ENCODE measurements at places on chromosomes 4 and X.
A peak's percentile ranks its signal among the peaks of the same experiment; 100 is the strongest.

- peak; percentile 32 for DNase-seq
Observed at GRCh38 chr4:153790962-153791551, 2.2 kb upstream of the SFRP2 start.

DNA sequence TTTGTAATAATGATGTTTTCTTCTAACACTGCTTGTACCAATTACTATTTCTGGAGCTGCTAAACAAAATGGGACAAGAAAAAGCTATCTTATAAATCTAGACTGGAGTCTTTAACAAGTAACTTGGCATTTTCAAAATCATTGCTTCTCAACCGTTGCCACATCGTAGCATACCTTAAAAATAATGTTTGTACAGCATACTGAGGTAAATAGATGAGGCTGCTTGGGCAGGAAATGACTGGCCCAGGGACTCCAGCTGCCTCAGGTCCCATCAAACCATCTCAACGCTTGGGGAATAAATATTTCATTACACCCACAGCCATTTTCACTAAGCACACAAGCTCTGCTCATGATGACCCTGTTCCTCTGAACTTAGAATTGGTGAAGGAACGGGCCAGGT lies 115.1 kb downstream of the SPANXA1 start:
- no peak for DNase-seq

GRCh38 chrX:129736491-129736890 lies 2.3 kb upstream of the XPNPEP2 start:
- DNase-seq = no peak

DNA sequence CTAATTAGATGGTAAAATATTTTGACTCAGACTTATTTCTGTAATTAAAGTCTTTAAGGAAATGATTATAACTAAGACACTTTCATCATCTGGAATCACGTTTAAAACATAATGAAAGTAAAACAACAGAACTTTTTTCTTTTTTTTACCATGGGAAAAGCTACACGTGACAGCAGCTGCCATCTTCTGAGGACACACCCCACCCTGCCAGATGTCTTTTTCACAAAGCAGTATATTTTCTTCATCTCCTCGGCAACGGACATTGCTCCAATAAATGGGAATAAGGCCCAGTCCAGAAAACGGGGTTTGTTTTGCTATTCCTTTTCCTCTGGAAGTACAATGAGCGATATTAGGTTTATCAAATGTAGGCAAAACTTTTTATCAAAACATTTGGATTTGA lies 17.5 kb downstream of the PRSS12 start:
- no peak for DNase-seq

DNA sequence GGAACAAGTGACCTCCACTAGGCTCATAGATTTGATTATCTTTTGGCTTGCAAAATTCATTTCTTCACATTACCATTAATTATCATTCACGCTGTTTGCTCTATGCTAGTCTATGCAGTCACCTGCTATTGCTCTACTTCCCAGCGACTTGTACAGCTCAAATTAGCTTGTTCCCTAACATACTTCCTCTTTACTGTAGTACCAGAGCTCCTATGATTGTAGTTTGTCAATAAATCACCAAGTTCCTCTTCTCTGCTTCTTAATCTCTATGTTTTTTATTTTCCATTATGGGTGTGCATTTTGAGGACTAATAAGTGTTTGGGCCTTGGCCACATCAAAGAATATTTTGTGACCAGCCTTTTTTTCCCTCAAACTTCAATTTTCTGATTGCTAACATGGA lies 6.2 kb upstream of the GSPT2 start:
- no peak for DNase-seq

DNA sequence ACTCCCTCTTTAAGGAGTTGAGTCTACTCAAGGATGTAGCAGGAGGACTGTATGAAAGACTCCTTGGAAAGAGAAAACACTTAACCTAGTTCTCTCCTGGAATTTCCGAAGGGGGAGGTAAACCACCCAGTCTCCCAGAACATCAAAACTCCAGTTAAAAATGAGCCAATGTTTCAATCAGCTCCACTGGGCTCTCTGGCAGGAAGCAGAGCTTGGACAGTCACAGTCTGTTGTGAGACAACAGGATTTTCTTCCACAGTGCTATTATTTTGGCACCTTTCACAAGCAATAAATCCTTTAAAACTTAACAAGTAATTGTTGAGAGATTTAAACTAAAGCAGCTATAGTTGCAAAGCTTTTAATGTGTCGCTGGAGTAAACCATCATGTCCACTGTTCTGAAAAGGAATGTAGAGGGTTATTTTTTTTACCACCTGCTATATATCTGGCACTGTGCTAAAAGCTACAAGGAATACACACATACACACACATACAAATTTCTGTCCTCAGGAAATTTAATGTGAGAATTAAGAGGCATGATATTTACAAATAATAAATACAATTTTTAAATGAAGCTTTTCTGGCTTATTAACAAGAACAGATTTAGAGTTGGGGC lies 229.2 kb upstream of the INTU start:
- no peak for DNase-seq

- DNase-seq = no peak
Observed at GRCh38 chrX:15939737-15940136, 85.1 kb upstream of the AP1S2 start.

DNA sequence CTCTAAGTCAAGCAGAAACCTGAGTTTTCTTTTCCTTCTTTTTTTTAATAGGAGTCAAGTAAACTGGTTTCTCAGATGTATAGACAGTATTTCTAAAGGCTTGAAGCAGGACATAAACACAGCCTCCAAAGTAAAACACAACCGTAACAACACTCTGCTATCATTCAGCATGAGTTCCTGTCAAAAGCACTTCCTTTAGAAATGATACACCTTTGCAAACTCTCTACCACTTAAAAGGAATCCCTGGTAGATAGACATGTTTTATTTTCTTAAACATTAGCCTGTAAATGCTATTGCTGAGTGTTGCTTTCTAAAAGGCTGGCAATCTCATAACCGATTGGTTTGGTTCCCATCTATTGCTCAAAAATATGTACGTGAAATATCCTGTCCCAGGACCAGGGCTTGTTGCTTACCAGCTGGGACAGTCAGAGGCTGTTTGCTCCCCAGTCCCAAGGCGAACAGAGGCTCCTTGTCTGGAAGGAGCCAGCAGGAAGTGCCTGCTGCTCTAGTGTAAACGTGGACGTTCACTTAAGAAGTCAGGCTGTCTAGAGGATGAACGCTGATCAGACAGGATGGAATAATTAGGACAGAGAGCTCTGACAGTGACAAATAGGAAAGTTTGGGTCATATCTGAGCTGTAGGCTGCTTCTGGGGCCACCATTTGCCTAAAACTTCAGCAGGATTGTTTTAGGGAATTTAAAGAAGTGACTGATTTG lies 173.9 kb upstream of the KLF3 start:
- no peak for DNase-seq

GRCh38 chrX:84046403-84046984 lies 141.5 kb downstream of the RPS6KA6 start:
- no peak for DNase-seq

DNA sequence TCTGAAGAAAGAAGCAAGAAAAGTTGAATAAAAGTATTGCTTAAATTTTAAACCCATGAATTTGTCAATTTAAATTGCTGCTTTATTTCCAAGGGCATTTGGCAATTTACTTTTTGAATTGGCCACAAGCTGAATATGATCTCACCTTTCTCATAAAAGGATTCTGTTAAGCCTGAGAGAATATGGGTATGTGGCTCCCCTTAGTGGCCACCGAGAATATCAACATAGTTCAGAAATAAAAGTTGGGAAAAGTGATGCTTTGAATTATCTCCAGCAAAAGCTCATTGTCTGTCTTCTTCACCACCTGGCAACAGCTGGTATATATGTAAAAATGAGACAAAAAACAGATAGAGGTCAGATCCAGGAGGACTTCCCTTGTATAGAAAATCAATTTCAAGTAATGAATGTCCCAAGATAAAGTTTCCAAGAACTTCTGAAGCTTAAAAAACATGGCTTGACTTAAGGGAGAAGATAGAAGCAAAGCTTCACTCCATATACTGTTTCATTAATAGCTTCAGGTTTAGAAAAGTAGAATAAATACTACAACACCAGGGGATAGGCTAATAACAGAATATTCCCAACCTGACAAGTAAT lies 290.7 kb upstream of the FAM241A start:
- no peak for DNase-seq

DNA sequence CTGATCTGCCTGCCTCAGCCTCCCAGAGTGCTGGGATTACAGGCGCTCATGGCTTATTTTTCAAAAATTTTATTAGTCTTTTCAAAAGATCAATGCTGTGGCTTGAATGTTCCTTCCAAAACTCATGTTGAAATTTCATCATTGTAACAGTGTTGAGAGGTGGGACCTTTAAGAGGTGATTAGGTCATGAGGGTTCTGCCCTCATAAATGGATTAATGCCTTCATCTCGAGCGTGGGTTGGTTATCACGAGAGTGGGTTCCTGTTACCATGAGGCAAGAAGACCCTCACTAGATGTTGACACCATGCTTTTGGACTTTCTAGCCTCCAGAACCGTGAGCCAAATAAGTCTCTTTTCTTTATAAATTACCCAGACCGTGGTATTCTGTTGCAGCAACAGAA lies 30.3 kb downstream of the EIF2S3 start:
- no peak for DNase-seq

DNA sequence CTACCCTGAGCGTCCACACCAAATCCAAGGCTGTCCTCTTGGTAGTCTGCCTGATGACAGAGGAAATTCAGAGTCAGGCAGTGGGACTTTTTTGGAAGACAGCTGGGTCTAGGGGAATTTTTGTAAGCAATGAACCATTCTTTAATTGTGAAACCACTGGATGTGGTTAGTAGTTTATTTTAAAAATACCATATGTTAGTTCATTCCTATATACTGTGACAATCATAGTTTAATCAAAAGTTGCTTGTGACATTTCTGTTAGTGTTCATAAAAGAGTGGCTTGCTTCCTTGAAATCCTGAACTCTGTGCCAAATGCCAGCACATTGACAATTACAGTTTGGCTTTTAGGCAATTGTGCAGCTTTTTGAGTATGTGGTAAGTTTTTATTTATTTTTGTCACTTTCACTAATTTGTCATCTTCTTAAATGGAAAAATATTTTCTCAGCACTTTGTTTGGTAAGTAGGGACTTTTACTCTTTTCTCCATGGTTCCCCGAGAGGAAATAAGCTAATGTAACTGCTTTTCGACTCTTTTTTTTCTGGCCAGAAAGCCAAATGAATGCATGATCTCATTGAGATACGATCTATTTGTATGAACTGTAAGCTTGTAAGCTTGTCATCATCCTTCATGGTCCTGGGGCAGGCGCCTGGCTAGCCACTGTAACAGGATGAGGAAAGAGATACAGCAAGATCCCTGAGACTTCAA lies 72.6 kb upstream of the SLC4A4 start:
- no peak for DNase-seq

DNA sequence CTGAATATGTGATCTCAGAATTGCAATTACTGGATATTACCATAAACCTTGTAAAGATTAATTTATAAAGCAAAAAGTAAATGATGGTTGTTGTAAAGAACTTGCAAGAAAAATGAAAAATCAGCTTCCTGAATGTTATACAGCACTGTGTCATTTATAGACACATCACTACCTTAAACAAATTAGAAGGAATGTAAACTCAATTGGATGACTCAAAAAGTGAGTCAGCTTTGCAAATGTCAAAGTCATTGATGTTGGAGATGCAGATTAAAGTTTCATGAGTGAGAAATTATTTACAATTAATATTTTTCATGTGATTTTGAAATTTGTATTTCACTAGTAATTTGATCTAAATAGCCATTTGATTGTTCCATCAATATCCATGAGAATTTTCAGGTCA lies 193.2 kb downstream of the RAPGEF2 start:
- DNase-seq = no peak

DNA sequence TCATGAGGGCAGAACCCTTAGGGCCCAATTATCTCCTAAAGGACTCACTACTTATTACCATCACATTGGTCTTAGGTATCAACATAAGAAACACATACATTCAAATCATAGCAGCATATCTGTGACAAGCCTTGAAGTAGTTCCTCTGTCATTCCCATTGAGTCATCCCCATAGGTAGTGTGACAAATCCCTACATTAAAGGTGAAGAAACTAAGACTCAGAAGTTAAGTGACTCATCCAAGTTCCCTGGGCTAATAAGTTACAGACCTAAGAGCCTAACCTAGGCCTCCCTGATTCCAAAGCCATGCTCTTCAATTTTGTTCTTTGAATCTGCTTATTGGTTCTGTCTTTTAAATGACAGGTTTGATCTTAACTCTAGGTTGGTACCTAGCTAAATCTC lies 58.2 kb downstream of the CD38 start:
- DNase-seq = no peak

DNA sequence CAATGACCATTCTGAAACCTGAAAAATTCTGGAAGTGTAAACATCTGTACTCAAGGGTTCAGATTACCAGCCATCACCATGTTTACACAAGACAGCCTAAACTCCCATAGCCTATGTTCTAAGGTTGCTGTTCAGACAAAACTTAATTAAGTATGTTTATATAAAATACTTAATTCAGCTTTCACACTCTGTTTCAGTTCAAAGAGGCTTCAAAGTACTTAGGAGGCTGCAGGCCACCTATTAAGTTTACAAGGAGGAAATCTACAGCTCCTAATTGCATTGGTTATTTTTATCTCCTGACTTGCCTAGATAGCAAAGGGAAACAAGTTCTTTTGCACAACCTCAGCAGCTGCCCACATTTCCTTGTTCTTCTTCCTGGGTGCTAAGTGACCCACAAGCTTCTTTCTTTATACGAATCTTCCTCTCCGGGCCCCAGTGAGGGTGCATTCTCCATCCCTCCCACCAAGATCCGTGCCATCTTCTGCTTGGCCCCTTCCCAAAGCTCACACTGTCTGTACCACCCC lies 2.0 kb downstream of the GAK start:
- no peak for DNase-seq

GRCh38 chr4:152052451-152053057 lies 291.7 kb upstream of the GATB start:
- no peak for DNase-seq

DNA sequence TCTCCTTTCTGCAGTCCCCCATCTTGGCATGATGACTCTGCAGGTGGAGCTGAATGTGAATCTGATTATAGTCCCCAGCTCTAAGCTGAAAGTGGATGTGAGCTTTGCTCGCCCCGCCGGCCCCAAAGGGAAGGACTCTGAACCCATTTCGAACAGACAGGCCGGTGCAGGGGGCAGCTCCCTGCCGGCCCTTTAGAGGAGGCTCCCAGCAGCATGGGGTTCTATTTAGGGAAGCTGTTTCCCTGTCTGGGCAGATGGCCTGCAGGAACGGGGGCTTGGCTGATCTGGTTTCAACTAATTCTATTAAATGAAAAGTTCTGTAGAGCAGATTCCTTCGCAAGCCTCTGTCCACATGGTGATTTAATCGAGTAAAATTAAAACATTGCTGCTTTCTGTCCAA lies 104.8 kb upstream of the MSX1 start:
- no peak for DNase-seq
